Activated CD8-positive, alpha-beta T cell treated with anti-CD3 and anti-CD28 coated beads, Interleukin-2, amount 10 ng/mL, durations not matched to agents 7 days and 5 days (primary cell): ENCODE measurements at places on chromosomes 7 and 10.

DNA sequence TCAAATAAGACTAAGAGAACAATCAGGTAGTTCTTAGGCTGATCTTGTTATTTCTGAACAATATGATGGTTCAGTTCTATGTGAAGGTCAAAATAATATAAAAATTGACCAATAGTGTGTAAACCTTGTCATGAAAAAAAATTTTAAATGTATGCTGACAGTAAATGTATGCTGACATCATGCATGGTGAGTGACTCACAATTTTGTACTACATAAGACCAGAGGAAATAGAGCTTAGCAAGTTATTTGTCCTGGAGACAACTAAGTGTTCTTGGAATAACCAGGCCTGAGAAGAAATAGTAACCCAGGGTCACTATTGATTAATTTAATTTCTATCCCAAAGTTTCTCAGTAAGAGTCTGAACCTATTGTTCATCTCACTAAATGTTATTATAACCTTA, 182.2 kb upstream of the PCDH15 start:
- no peak for DNase-seq

GRCh38 chr10:13827076-13827797, 240.5 kb downstream of the PRPF18 start:
- no peak for DNase-seq

- no peak for DNase-seq
Observed at GRCh38 chr7:135768467-135768866, 19.9 kb upstream of the FAM180A start.

DNA sequence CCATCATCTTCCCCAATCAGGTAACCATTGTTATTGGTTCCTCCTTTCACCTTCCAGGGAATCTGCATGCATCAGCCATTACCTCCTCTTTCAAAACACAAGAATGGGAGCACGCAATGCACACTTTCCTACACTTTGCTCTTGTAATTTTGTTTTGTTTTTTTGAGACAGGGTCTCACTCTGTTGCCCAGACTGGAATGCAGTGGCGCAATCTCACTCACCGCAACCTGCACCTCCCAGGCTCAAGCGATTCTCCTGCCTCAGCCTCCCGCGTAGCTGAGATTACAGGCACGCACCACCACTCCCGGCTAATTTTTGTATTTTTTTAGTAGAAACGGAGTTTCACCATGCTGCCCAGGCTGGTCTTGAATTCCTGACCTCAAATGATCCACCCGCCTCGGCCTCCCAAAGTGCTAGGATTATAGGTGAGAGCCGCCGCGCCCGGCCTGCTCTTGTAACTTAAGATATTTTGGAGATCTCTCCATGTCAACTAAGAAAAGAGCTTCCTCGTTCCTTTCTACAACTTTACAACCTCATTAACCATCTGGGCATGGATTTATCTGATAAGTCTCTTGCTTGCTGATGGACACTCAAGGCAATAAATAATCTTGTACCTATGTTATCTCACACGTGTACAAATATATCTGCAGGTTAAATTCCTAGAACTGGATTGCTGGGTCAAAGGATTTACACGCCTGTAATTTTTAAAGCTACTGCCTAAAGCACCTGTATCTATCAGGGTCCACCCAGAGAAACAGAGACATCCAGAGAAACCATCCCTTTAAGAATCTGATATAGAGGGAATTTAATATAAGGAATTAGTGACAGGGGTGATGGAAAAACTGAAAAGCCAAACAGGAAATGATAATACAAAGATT, 4.2 kb downstream of the CYTH3 start:
- no peak for DNase-seq

DNA sequence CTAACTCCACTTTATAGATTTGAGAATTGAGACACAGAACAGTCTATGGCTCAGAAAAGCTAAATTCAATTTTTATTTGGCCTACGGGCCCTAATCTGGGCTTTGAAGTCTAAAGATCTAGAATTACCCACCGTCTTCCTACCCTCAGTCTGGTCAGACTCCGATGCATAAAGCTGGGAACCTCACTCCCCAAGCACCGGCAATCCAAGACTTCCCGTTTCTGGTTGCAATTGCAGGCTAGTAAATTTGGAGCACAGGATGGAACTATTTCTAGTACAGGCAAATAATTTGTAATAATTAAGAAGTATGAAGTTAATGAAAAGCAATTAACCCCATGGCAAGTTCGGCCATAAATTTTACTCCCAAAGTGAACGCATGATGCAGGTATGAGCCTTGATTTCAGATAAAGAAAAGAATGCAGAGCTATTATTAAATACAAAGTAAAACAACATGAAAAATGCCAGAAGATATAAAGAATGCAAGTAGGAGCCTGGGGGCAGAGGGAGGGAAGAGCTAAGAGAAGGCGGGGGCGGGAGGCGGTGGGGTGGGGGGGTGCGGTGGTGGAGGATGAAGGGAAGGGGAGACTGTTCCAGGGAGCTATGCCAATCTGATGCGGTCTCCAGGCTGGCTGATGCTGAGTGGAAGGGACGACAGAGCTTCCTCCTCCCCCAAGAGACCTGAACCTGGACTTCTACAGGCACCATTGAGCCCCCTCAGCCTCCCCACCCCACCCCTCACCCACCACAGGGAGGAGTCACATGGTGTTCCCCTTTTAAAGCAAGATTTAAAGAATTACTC, 45.1 kb downstream of the BPGM start:
- no peak for DNase-seq

DNA sequence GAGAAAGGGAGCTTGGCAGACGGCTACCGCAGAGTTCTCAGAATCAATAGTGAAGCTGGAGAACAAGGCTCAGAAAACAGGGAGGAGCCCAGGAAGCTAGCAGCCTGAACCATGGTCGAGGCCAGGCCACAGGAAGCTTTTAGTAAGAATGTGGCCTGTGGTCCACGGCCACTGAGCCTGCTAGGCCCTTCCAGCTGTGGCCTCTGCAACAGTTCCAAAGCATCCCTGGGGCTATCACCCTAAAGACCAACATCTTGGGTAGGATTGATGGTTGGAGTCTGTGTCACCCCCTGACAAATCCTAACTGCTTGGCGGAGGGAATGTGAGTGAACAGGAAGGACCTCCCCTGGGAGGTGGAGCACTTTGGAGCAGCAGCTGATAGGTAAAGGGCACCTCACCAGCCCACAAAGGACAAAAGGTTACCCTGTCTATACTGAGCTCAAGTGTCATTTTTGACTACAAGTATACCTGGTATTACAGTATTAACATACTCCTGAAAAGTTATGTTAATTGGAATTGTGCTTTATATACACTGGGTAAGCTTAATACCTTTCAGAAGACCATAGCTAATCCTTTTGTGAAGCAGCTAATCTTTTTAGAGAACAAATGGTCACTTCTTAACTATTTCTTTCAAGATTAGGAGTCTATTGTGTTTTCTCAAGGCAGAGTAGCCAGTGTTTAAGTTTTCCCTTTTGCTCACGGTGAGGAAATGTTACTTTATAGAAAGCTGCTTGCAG, 18.7 kb downstream of the PTPRE start:
- no peak for DNase-seq

GRCh38 chr7:47992446-47992845, 13.0 kb upstream of the HUS1 start:
- DNase-seq = no peak

GRCh38 chr10:36489611-36490228, 635.7 kb upstream of the ANKRD30A start:
- no peak for DNase-seq

GRCh38 chr10:14748441-14748840, 26.3 kb downstream of the FAM107B start:
- no peak for DNase-seq

GRCh38 chr10:128528167-128528566, 401.9 kb upstream of the MKI67 start:
- no peak for DNase-seq

- DNase-seq = peak; percentile 82
Observed at GRCh38 chr10:47277352-47278151, 22.4 kb upstream of the GDF10 start.

GRCh38 chr10:1643908-1644179, 93.5 kb downstream of the ADARB2 start:
- DNase-seq = no peak

DNA sequence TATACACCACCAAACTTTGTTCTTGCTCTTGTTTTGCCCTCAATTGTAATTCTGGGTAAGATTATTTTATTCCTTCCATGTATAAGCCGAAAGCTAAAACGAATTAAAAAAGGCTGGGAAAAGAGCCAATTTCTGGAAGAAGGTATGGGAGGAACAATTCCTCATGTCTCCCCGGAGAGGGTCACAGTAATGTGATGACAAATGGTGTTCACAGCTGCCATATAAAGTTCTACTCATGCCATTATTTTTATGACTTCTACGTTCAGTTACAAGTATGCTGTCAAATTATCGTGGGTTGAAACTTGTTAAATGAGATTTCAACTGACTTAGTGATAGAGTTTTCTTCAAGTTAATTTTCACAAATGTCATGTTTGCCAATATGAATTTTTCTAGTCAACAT, 12.5 kb upstream of the CFAP69 start:
- DNase-seq = no peak

GRCh38 chr10:94370501-94370900, 7.8 kb upstream of the NOC3L start:
- DNase-seq = no peak

DNA sequence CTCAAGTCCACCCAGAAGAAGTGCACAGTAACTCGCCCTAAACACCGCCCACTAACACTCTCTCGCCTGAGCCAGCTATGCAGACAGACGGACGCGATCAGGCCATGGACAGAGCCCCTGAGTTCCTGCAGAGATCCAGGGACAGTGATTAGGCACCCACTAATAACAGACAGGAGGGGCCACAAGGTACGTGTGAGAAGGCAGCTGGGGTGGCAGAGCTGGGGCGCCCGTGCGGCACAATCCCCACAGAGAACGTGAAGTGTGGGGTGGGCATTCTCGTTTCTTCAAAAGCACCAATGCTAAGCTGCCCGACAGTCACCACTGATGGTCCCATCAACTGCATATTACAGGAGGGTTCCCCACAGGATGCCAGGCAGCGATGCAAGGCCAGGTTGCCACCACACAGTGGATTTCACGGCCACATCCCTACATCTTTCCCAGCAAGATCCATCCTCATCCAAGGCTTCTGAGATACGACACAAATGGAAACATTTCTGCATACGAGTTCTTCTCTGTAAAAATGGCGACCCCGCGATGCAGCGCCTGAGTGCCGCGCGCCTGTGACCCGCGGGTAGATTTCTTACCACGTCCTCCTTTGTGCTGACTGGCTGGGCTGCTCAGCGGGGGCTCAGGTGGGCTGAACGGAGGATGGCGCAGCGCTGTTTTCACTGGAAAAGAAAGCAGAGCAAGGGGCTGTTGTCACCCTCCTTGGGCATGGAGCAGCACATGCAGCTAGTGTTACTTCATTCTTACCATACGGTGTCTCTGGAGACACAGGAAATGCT, 237.5 kb downstream of the TNS3 start:
- no peak for DNase-seq

GRCh38 chr10:22589851-22590514, 124.4 kb downstream of the PIP4K2A start:
- DNase-seq = no peak

DNA sequence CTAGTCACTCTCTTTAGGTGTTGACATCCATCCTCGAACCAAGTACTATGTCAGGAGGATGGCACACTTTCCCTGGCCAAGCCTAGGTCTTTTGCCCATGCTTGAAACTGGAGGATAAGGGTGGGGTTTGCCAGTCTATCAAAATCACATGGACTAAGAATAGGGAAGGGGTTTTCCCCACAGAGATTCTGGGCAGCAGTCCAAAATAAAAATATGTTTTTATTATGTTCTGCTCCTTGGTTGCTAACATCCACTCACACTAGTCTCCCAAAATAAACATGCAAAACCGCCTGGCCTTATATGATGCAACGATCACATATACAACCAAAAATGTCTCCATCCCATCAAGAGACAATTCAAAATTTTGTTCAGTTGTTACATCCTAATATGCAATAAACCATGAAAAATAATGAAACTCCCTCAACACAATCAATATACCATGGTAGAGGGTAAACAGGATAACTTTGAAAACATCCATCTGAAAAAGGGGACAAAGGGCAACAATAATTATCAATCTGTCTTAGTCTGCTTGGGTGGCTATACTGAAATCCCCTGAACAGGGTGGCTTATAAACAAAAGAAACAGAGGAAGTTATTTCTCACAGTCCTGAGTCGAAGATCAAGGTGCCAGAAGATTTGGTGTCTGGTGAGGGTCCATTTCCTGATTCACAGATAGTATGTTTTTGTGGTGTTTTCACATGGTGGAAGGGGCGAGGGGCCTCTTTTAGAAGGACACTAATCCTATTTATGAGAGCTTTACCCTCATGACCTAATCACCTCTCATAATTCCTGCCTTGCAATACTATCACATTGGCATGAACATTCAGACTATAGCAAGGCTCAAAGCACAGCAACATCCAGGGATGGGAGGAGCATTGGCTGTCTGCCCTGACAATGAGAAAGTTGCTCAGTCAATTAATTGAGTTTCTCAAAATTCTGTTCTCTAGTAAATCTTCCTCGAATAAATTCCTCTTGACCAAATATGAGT, 159.3 kb downstream of the ETV1 start:
- no peak for DNase-seq

DNA sequence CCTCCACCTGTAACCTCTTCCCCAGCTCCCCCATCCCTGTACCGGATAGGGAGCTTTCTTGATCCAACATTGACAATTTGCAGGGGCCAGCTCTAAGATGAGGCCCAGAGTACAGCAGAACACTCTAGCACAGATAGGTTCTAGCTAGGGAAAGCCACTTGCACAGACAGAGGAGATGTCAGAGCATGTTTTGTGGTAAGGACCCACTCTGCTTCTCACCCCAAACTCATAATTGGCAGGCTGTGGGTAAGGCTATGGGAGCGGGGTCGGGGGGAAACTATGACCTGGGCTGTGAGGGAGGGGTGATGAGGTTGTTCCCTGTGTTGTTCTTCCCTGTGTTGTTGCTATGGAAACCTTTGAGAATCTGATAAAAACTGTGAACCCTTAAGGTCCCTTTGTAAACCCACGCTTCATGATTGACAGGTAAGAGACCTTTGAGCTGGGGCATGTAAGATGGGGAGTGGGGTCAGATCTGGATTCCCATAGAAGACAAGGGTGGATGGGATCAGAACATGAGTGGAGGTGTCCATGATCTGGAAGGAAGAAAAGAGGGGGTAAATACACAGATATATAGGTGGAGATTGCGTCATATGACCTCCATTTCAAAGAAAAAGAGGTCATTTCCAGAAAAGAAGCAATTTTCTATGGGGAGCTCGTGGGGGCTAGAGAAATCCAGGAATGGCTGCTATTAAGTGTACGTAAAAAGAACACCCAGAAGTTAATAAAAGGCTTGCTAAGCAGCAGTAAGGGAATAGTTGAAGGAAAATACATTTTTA, 4.0 kb downstream of the CALD1 start:
- DNase-seq = no peak
